ENCODE measurements at places on chromosomes 13 and 19.

DNA sequence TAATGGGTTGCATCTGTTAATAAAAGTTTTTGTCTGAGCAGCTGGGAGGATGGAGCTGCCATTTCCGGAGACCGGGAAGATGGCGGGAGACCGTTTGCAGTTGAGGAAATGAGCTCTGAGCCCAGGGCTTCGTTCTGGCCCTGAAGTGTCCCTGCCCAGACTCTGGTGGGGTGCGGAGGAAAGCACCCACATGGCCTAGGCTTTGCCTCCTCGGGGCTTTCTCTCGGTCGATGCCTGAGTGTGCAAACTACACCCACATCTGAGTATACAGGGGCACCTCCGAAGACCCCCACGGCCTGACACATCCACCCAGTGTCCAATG is 15.6 kb upstream of the NANOS3 start:
- no peak for DNase-seq

DNA sequence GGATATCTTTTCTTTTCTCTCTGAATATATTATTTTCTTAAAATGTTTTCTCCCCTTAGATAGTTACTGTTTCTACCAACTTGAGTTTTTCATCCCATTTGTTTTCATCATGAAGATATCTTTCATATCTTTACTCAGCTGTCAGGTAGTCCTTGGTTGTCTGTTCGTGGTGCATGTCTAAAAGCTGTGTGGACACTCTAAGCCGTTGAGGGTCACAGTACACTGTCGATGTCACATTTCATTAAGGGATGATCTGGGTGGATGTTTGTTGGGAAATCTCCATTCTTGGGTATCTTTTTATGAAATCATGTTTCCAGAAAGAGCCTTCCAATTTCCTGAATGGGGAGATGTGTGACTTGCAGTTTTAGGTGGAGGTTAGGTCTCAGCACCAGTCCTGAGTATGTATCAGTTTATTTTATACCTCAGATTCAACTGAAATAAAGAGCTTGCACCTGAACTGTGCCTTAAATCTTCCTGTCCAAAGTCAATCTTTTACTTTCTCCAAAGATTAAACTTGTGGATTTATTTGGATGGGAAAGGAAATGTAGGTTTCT is 23.2 kb downstream of the ZMYM2 start:
- no peak for DNase-seq

DNA sequence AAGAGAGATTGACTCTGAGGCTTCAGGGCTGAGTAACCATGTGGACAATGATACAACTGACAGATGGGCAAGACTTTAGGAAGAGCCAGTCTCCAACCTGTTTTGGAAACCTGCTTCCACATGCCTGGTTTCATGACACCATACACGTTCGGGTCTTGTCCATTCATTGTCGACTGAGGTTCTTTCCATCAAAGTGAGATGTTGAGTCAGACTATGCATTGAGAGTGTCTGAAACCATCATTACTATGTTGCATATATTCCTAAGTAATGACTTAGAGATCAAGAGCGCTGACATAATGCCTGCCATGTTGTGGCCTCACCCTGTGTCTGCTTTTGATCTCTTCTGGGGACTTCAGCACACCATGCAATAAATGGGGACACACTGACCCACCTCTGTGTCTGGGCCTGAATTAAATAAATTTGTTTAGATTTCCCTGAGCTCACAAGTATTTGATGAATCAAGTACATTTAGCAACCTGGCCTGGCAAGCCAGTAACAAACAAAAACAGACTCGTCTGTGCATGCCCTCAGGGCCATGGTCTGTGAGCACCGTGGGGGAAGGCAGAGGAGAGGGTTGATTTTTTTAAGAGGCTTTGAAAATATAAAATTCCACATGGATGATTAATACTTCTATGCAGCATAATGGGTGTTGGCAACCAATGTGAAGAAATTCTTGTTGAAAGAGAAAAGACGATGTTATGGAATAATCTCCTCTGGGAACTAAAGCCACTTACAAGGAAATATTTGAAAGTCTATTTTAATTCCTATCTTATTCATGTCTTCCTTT is 49.9 kb upstream of the UBAC2 start:
- no peak for DNase-seq

- DNase-seq: no peak
Measured at GRCh38 chr19:18225702-18226468, at the start of gene PDE4C. Gene PDE4C, minus strand, starts transcription at chr19:18226438. Its CDS starts 23 bp downstream, at chr19:18226415.

GRCh38 chr13:45310341-45311131 is 30.4 kb downstream of the TPT1 start:
- no peak for DNase-seq

DNA sequence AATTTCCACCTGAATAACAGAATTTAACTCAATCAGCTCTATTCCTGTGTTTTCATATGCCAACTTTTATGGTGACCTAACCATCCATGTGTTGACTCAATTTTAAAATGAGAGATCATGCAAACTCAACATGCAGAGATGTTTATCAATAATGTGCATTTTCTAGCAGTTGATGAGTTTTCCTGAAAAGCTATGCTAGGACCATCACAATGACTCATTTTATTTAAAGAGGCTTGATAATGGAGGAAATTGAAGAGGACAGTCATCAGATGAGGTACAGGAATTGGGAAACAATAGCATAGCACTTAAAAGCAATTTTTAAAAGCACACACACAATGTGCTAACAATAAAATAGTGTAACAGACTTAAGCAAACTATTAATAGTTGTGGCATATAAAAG is 127.1 kb downstream of the VWA8 start:
- no peak for DNase-seq

DNA sequence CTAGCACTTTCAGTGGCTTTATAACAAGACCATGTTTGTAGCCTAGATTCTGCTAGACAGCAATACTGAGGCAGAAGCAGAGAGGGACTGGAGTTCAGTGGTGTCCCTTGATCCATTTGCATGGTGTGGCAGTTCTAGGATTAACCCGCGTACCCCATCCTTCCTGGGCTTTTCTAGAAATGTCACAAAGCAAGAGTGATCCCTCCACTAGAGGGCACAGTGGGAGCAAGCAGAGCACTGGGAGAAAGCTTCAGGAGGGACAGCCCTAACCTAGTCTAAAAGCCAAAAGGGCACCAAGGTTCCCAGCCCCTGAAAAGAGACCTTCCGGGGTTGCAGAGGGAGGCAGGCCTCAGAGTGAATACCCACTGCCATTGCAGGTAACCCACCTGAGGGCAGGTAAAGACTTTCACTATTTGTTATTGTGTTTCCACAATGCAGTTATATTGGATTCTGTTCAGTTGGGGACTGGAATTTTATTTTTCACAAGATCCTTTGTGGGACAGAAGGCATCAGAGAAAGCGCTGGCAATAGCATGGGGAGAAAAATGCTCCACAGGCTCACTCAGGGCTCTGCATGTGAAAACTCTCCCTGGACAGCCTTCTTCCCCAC is 170.6 kb downstream of the FLT1 start:
- DNase-seq: peak; percentile 16

DNA sequence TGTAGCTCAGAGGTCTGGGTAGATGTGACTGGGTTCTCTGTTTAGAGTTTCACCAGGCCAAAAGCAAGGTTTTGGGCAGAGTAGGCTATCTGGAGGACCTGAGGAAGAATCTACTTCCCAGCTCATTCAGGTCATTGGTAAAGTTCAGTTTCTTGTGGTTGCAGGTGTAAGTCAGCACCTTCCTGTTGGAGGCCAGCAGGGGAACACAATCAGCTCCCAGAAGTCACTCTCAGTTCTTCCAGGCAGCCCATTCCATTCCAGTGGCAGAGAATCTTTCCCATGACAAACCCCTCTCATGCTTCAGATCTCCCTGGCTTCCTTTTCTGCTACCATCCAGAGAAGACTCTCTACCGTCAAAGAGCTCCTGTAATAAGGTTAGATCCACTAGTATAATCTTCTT is 176.2 kb upstream of the UFM1 start:
- no peak for DNase-seq

DNA sequence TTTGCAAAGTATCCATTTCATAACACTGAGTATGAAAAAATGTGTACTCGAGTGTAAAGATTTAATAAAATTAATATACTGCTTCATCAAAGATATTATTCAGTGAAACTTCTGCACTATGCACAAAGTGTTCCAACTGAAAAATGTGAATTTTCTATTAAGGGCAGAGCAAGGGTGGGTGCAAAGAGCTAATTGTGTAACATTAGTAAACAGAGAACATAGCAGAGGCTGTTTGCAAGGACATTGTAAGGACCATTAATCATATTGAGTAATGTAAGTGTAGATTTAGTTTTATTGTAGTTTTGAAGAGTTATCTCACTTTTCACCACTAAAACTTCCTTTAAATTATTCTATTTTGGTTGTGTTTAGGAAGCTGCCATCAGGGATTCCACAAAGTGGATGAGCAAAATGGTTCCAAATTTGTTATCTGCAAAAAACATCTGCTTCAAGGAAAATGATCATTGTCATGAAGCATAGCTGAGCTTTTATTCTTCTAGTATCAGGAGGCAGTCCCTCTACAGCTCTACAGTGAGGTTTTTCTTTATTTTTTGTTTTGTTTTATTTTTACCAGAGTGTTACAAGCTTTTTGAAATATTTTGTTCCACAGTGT is 1375.4 kb downstream of the SLITRK1 start:
- DNase-seq: no peak

GRCh38 chr19:18304458-18305310 is 18.2 kb downstream of the LSM4 start:
- DNase-seq: peak; percentile 61

- DNase-seq: no peak
Measured at GRCh38 chr19:2113439-2114211, 16.9 kb downstream of the IZUMO4 start.

DNA sequence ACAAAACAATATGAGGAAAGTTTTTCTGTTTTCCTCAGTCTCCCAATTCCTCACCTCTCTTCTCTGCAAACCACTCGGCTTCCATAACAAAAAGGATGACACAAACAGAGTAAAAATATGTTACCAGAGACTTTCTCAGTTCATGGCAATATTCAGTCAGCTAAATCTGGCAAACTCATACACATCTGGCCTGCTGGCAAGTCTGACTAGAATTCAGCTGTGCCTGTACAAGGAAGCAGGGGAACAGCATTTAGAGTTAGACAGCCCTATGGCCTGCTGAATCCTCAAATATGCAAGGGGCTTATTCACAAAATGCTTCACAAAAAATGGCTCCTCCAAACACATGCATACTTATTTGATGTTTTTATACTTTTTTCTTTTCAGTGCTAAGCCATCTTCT is 227.8 kb downstream of the ENOX1 start:
- DNase-seq: no peak

GRCh38 chr19:1609103-1609396 is 3.8 kb upstream of the UQCR11 start:
- DNase-seq: no peak

DNA sequence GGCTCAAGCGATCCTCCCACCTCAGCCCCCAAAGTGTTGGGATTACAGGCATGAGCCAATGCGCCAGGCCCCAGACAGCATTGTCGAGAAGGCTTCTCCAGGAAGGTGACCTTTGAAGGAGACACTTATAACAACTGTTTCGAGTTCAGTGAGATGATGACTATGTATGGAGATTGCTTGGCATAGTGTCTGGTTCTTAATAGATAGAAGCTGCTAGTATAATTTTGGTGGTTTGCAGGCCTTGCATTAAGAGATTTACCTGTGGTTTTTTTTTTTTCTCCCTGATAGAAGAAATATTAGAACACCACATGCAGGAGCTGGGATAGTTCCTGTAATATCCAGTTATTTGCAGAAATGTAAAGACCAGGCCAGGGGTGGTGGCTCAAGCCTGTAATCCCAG is 3.7 kb downstream of the MARCHF2 start:
- DNase-seq: no peak

- no peak for DNase-seq
Measured at GRCh38 chr19:14434543-14435319, 1.6 kb downstream of the PKN1 start.

GRCh38 chr13:59837101-59837500 is 326.6 kb downstream of the DIAPH3 start:
- no peak for DNase-seq

DNA sequence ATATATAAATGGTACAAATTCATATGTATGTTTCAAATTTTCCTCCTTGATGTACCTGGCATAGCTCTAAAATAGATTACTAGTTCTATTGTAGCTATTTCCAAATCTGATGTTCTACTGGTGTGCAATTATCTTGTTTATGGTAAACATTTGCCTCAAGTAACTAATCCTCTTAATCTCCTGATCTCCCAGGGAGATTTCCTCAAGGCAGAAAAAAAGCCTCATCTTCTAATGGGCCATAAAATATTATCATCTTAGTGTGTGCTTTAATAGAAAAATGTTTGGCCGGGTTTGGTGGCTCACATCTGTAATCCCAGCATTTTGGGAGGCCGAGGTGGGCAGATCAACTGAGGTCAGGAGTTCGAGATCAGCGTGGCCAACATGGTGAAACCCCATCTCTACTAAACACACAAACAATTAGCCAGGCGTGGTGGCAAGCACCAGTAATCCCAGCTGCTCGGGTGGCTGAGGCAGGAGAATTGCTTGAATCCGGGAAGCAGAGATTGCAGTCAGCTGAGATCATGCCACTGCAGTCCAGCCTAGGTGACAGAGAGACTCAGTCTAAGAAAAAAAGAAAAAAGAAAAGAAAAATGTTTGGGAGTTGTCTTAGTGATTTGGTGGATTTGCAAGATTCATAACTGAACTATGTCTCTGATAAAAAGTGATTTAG is 498.9 kb upstream of the SLITRK5 start:
- no peak for DNase-seq

- no peak for DNase-seq
Measured at GRCh38 chr19:13538601-13539253, 32.4 kb upstream of the CACNA1A start.

GRCh38 chr13:75072891-75073290 is 409.1 kb downstream of the TBC1D4 start:
- no peak for DNase-seq

GRCh38 chr19:51891193-51891747 is 3.5 kb upstream of the ZNF577 start:
- DNase-seq: no peak

GRCh38 chr13:34764246-34764645 is 177.8 kb upstream of the NBEA start:
- DNase-seq: no peak

GRCh38 chr13:71067165-71067815 is 799.7 kb downstream of the DACH1 start:
- no peak for DNase-seq

- DNase-seq: no peak
Measured at GRCh38 chr13:95341441-95341840, 40.2 kb upstream of the ABCC4 start.

GRCh38 chr13:31073859-31074718 is 87.6 kb downstream of the HSPH1 start:
- DNase-seq: no peak

DNA sequence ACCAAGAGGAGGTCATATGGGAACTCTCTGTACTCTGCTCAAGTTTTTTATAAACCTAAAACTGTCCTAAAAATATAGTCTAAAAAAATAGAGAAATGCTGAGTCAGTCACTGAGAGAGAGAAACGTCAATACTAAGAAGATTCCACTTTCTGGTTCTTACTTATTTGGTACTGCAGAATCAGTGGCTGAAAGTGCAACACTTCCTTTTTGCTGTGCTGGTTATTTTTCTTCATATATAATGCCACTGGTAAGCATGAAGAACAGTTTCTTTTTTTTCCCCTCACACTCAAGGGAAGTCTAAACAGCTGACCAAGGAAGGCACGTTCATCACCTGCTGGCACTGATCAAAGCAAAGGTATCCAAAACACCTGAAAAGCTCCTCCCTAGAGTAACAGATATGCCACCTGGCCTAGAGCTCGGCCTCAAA is 44.3 kb upstream of the N4BP2L1 start:
- no peak for DNase-seq
